Mucosa of gallbladder (tissue), 1 donor: ENCODE measurements at places on chromosomes 4 and X. TPM values are rescaled to one million over a fixed set of nuclear protein-coding genes. Genes with fewer than 3 reads are reported as not detected.

DNA sequence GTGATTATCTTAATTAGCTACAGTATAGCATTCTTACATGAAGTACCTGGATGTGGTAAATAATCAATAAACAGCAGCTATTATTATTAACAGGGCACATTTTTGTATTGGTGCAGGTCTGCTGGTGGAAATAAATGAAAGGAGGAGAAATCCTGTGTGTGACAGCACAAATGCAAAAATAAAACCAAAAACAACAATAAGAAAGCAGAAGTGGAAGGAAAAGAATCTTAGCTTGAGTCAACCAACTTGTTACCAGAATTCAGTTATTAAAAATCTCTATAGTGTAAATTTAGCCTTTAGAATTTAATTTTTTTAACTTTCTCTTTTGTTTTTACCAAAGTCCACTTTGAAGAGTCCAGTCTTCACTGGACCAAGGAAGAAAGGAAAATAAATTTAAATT lies 63.1 kb upstream of the LSM6 start:
- no peak for DNase-seq

GRCh38 chrX:150060406-150060805 lies 122.1 kb upstream of the EOLA2 start:
- DNase-seq = no peak

- no peak for DNase-seq
Measured at GRCh38 chr4:41155194-41155830, 59.0 kb downstream of the APBB2 start.

- no peak for DNase-seq
Measured at GRCh38 chr4:28082686-28083390, 1222.2 kb downstream of the STIM2 start.

Gene NAP1L2
- total RNA-seq = 4.4 TPM

Gene DRP2
- 0.29 TPM for total RNA-seq

GRCh38 chr4:184423003-184423686 lies 51.2 kb downstream of the IRF2 start:
- no peak for DNase-seq
